ENCODE measurements at places on chromosomes 5 and 9.

GRCh38 chr5:36158144-36158543, 6.2 kb downstream of the SKP2 start:
- no peak for DNase-seq

- no peak for DNase-seq
These were observed 52.6 kb upstream of the CXCL14 start for GRCh38 chr5:135631391-135631790.

GRCh38 chr5:56426693-56427092, 193.6 kb upstream of the ANKRD55 start:
- DNase-seq, result no peak

GRCh38 chr9:113594484-113595299, 131.2 kb downstream of the RGS3 start:
- DNase-seq, result no peak
